NCI-H187 (cell line): ENCODE measurements at places on chromosomes 11 and 22.

GRCh38 chr11:57772562-57772961 is 11.0 kb downstream of the CTNND1 start:
- no peak for DNase-seq

DNA sequence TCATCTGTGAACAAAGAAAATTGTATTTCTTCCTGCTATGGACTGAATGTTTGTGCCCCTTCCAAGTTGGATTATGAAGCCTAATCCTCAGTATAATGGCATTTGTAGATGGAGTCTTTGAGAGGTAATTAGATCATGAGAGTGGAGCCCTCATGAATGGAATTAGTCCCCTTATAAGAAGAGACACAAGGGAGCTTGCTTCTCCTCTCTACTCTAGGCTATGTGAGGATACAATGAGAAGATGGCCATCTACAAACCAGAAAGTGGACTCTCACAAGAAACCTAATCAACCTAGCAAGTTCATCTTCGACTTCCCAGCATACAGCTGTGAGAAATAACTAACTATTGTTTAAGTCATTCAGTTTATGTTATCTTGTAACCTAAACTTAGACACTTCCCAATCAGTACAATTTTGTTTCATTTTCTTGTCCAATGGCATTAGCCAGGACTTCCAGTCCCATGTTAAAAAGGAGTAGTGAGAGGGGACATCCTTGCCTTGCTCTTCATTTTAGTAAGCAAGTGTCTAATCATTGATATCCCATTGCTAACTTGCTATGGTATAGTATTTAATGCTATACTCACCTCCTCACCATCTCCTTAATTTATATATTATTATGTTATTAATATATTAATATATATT is 45.7 kb downstream of the PDGFD start:
- no peak for DNase-seq

DNA sequence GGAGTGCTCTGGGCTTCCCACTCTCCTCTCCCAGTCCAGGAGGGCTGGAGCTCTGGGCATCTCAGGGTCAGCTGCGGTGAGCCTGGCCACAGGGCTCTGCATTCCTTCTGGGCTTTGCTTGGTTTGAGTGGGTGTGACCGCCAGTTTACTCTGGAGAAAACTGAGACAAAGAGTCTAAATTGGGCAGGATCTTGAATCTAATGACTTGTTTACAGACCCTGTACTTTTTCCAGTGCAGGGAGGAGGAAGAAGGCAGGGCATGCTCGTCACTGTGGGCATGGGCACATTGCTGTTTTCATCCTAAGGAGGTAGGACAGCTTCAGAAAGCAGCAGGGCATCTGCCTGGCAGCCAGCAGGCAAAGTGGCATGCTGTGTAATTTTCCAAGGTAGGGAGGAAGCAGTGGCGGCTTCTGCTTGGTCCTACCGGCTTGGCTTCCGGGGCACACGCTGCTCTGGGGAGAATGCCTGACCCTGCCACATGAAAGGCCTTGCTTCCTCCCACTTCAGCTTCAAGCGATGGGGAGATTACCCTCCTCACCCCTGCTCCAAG is 22.9 kb downstream of the FLI1 start:
- no peak for DNase-seq

DNA sequence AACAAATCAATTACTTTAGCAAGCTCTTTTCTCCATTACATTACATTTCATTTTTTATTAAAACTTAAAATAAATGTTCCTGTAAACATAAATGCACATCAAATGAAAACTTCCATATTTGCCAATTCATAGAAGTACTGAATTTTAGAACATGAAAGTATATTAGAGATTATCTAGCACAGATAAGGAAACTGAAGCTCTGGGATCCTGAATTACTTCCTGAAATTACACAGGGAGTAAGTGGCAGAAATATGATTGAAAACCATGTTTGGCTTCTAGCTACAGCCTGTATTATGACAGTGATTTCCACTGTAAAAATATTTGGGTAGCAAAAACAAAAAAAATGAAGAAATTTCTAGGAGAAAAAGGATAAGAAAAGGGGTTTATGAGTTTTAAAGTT is 387.3 kb downstream of the NELL1 start:
- DNase-seq = no peak
